Skeletal muscle tissue (tissue), 5 donors: ENCODE measurements at places on chromosomes 2 and 18. TPM values are rescaled to one million over a fixed set of nuclear protein-coding genes. Genes with fewer than 3 reads are reported as not detected.

DTNA gene
- 94.5 TPM for total RNA-seq

IL37 gene
- total RNA-seq, result not detected

DRC1 gene
- 2.1 TPM for total RNA-seq

SH3RF3 gene
- 2.1 TPM for total RNA-seq

GALNT14 gene
- 2.1 TPM for total RNA-seq
